ENCODE measurements at places on chromosomes 6 and 20.

- DNase-seq, result no peak
These were observed 487.9 kb downstream of the RFPL4B start for GRCh38 chr6:112835078-112835477.

- peak; percentile 65 for DNase-seq
These were observed 38.2 kb downstream of the REV3L start for GRCh38 chr6:111444794-111445193.

GRCh38 chr20:54132612-54133433 lies 41.0 kb downstream of the CYP24A1 start:
- DNase-seq, result peak; percentile 100

GRCh38 chr6:150906641-150907326 lies 41.3 kb downstream of the MTHFD1L start:
- no peak for DNase-seq

- DNase-seq, result no peak
These were observed 263.3 kb downstream of the CDKAL1 start for GRCh38 chr6:20797597-20797996.

GRCh38 chr20:57327820-57328219 lies 1.8 kb upstream of the SPO11 start:
- no peak for DNase-seq

DNA sequence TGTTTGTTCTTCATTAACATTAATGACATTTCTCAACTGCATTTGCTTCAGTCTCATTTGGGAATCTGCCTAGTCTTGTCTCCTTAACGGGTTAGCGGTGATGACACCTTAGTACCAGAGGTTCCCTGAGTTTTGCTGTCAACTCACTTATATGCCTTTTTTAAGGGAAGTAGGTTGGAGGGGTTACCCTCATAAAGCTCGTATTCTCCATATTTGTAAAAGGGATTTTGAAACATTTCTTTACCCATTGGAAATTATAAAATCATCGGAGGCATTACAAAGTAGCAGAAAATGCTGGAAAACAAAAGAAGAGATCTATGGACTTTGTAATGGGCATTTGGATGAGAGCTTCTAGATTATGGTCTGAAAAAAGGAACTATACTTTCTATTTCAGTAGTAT lies 88.7 kb upstream of the PRDM1 start:
- DNase-seq, result no peak

DNA sequence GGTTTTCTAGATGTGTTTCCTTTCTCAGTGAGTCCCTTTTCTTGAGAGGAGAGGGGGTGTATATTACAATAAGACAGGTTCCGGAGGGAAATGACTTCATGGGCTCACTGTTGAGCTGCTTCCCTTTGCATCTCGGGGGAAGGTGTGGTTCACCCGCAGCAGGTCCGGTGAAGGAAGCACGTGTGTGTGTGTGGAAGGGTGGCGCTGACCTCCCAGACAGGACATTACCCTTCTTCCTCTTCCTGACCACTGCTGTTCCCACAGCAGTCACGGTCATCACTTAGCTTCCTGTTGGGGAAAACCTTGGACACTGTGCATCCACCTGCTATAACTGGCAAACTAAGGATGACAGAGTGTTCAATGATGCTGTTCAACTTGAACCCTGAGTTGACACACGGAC lies 83.6 kb downstream of the PLEKHG1 start:
- DNase-seq, result no peak

- DNase-seq, result peak; percentile 48
These were observed 1.6 kb downstream of the SLC17A9 start for GRCh38 chr20:62953839-62954703.

- peak; percentile 28 for DNase-seq
These were observed 564.4 kb downstream of the HAO1 start for GRCh38 chr20:7375905-7376304.

DNA sequence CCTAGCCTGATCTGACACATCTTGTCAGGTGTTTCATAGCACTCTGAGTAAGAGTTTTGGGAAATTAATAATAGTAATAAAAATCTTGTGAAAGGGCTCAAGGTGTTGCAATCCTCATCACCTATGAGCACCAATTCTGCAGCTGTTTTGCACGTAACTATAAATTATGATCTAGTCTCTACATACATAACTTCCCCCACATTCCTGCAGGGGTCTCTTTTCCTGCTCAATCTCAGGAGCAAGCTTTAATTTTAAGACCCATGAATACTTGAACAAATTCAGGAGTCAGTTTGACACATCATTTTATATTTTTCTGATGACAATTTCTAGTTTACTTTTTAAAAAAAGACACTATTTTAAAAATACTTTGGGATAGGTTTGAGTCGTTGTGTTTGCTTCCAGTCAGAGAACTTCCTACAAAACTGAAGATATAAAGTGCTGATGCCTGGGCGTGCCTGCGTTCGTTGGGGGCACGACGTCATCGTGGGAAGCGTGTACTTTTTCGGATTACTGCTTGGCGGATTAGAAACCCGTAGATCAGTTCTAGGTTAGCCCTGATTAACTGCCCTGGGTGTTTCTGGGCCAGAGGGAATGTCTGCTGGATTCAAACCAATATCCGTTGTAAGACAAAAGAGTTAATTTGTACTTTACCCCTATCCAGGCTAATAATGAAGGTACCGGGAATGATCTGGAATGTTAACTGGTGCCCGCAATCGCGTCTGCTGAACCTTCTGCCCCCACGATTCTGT lies 1.0 kb upstream of the E2F3 start:
- DNase-seq, result peak; percentile 36

GRCh38 chr20:10376270-10377075 lies 57.5 kb downstream of the MKKS start:
- DNase-seq, result peak; percentile 85
